ENCODE measurements at places on chromosomes 4 and X. TPM values are rescaled to one million over a fixed set of nuclear protein-coding genes. Genes with fewer than 3 reads are reported as not detected.

- DNase-seq, result no peak
- no peak overlapping the region for H3K27ac ChIP-seq
- H3K36me3 ChIP-seq, result no peaks in the 10 kb centered on the region
- peaks cover 79% of the 10 kb centered on the region for H3K4me1 ChIP-seq
Measured at GRCh38 chr4:7202411-7202810, 10.1 kb downstream of the SORCS2 start.

DNA sequence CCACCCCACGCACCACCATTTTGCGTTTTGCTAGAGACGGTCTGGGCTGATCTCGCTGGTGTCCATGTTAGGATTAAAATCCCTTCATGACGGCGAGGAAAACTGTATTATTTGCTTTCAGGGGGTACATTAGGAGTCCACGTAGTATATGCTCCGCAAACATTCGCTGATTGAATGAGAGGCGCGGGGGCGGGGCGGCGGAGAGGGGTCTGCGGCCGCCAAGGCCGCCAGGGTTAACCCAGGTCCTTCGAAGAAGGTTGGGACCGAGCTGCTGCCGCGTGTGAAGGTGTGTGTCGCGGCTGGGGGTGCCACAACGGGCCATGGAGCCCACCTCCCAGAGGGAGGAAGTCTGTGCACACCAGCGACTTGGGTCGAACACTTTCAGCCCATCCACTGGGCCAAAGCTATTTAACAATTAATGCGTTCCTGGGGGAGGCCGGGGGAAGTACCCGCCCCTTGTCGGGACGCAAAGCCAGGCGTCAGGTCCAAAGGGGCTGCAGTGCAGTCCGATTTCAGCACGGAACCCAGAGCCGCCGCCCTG lies 6.4 kb upstream of the PITX2 start:
- peaks cover 56% of the 10 kb centered on the region for H3K4me1 ChIP-seq
- no peaks in the 10 kb centered on the region for H3K36me3 ChIP-seq
- H3K27ac ChIP-seq, result no peak overlapping the region
- no peak overlapping the region for H3K4me3 ChIP-seq
- no peak for DNase-seq

- H3K36me3 ChIP-seq, result no peaks in the 10 kb centered on the region
- peaks cover 31% of the 10 kb centered on the region for H3K4me1 ChIP-seq
- peak overlapping the region; percentile 80 for H3K27ac ChIP-seq
- no peaks in the 10 kb centered on the region for H3K27me3 ChIP-seq
Measured at GRCh38 chrX:150547375-150548115, 20.9 kb upstream of the MTM1 start.

DNA sequence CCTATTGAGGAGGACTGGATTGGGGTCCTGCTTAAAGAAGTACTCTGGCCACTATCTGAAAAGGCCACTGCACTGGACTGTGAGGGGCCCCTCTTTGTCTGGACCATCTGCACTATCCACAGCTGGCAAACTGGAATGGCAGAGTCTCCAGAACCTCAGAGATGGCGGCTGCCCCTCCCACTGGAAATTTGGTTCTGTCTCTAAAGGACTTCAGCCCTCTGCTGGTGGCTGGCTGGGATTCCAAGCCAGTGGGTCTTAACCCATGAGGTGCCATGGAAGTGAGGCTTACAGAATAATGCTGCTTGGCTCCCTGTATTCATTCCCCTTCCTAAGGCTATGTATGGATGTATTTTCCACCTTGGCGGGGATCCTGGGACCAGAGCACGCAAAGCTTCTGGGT lies 41.6 kb upstream of the CYLC1 start:
- no peak for DNase-seq
- H3K27ac ChIP-seq, result no peak overlapping the region
- H3K27me3 ChIP-seq, result no peaks in the 10 kb centered on the region

DNA sequence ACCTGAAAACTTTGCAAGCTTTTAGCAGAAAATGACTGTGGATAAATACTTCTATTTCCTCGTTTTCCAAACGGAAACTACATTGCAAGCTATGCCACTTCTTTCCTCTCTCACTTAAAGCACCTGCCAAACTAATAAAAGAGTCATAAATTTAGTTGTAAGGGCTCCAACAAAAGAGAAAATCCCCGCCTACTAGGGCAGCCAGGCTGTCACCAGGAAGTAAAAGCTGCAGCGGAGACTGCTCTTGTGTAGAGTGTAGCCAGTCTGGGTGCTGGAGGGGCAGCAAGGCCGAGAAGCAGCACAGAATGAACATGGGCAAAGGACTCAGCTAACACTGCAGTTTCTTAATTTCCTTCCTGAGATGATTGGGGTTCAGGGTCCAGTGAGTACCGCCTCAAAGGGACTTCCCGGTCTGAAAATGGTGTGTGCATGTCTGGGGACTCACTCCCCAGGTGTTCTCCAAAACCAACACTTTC lies 89.3 kb upstream of the MAML3 start:
- H3K27ac ChIP-seq, result peak overlapping the region; percentile 42
- no peaks in the 10 kb centered on the region for H3K36me3 ChIP-seq
- H3K27me3 ChIP-seq, result no peaks in the 10 kb centered on the region

DNA sequence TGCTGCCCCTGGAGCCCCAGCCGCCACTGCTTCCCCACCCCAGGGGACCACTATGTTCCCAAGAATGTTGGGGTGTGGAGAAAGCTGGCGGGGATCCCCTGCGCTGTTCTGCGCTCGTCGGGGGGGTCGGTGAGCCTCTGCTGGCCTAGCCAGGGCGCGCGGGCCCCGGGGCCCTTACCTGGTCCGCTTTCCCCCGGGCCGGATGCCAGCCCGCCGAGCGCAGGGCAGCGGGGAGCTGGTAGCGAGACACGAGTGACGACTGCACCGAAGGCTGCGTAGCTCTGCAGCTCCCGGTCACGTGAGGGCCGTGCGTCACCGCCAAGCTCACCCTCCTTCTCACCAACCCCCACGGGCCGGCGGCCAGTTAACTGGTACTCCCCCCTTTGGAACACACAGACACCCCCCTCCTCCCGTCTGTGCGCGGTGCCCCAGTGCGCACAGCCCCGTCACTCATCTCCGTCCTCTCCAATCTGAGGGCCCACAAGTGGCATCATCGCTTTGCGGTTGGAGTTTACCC lies at the start of gene BEX1:
Gene BEX1, minus strand, starts transcription at position 254 of the 517 bp plus-strand sequence. CDS start 897 bp downstream, outside the sequence.
- H3K36me3 ChIP-seq, result no peaks in the 10 kb centered on the region
- H3K27me3 ChIP-seq, result peaks cover 15% of the 10 kb centered on the region
- no peak for DNase-seq

DNA sequence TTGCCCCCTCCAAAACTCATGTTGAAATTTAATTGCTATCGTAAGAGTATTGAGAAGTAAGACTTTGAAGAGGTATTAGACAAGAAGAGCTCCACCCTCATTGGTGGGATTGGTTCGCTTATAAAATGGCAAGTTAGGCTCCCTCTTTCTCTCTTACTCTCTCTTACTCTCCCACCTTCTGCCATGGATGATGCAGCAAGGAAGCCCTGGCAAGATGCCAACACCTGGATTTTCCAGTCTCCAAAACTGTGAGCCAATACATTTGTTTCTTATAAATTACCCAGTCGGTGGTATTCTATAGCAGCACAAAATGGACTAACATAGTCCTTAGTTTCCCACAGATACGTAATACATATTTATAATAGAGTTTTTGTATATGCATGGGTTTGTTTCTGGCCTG lies 119.4 kb downstream of the DDIT4L start:
- no peaks in the 10 kb centered on the region for H3K27me3 ChIP-seq
- DNase-seq, result no peak
- H3K4me3 ChIP-seq, result no peak overlapping the region
- no peaks in the 10 kb centered on the region for H3K36me3 ChIP-seq
- H3K4me1 ChIP-seq, result no peaks in the 10 kb centered on the region
- H3K27ac ChIP-seq, result no peak overlapping the region

DNA sequence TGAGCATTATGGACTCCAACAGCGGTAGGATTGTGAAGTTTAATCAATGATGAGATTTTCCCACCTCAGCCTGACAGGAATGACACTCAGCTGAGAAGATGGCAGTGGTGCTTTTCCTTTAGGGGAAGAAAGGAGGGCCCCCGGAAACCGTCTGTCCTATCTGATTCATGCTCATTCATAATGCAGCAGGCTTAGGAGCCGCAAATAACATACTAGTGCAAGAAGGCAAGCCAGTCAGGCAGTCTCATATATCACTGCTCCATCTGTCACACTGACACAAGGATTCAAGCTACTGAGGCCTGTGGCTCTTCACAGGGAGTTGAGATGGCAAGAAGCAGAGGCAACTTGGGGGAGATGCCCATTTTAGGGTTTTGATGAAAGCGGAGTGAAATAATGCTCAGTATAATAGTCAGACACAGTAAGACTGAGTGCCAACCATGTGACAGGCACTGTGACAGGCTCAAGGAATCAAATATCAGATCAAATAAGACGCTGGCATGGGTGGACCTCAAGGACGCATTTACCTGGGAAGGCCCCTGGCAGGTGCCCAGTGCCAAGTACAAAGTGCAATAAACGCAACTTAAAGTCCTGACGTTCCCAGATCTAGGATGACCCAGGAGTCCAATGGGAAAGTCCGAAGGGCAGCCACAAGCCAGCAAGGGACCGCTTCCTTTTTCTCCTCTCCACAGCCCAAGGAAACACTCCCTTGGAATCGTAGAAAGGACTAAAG lies 63.4 kb downstream of the FHDC1 start:
- no peaks in the 10 kb centered on the region for H3K4me1 ChIP-seq
- no peak overlapping the region for H3K4me3 ChIP-seq
- H3K36me3 ChIP-seq, result no peaks in the 10 kb centered on the region

GRCh38 chr4:74772106-74772505 lies 22.2 kb downstream of the BTC start:
- no peaks in the 10 kb centered on the region for H3K27me3 ChIP-seq
- no peak overlapping the region for H3K4me3 ChIP-seq
- H3K27ac ChIP-seq, result no peak overlapping the region
- DNase-seq, result no peak
- H3K4me1 ChIP-seq, result peaks cover 4% of the 10 kb centered on the region
- H3K36me3 ChIP-seq, result no peaks in the 10 kb centered on the region

DNA sequence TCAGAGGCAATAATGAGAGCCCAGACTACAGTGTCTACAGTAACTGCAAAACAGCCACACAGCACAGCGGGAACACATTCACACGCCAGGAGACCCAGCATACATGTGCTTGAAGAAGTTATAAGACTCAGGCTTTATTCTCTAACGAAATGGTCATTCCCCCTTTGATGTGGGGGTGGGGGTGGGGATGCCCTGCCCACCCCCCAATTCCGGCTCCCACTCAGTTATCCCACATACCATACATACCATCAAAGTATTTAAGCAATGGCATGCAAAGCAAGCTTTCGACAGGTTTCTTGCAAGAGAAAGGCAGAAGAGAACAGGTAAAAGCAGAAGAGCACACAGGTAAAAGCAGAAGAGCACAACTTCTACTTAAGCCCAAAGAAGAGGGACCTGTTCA lies 3.6 kb downstream of the MECP2 start:
- H3K36me3 ChIP-seq, result no peaks in the 10 kb centered on the region
- peak overlapping the region; percentile 57 for H3K27ac ChIP-seq
- peak overlapping the region; percentile 12 for H3K4me3 ChIP-seq
- peaks cover 4% of the 10 kb centered on the region for H3K4me1 ChIP-seq
- DNase-seq, result no peak
- no peaks in the 10 kb centered on the region for H3K27me3 ChIP-seq

- no peaks in the 10 kb centered on the region for H3K27me3 ChIP-seq
- peak within 1 kb of the TSS; percentile 47 for H3K4me3 ChIP-seq
- peak within 1 kb of the TSS; percentile 41 for H3K27ac ChIP-seq
- H3K4me1 ChIP-seq, result no peaks in the 10 kb centered on the region
- no peaks in the 10 kb centered on the region for H3K36me3 ChIP-seq
Measured at GRCh38 chr4:155666344-155667221, at the start of gene GUCY1A1. GUCY1A1 (plus strand) TSS chr4:155666848; CDS start chr4:155696868, 30,020 bp downstream.

GRCh38 chr4:78310007-78310739 lies 241.4 kb upstream of the ANXA3 start:
- no peaks in the 10 kb centered on the region for H3K36me3 ChIP-seq
- H3K4me3 ChIP-seq, result no peak overlapping the region
- H3K4me1 ChIP-seq, result no peaks in the 10 kb centered on the region
- DNase-seq, result no peak
- H3K27me3 ChIP-seq, result no peaks in the 10 kb centered on the region

GRCh38 chr4:131344761-131345160 lies 1804.3 kb upstream of the PCDH10 start:
- no peaks in the 10 kb centered on the region for H3K27me3 ChIP-seq
- DNase-seq, result no peak

GRCh38 chrX:85994228-85994627 lies 53.1 kb downstream of the CHM start:
- H3K27ac ChIP-seq, result no peak overlapping the region
- no peaks in the 10 kb centered on the region for H3K27me3 ChIP-seq
- no peaks in the 10 kb centered on the region for H3K36me3 ChIP-seq
- no peak overlapping the region for H3K4me3 ChIP-seq
- H3K4me1 ChIP-seq, result peaks cover 13% of the 10 kb centered on the region

- H3K27me3 ChIP-seq, result no peaks in the 10 kb centered on the region
- DNase-seq, result no peak
Measured at GRCh38 chr4:24141836-24142235, 252.0 kb upstream of the PPARGC1A start.

GRCh38 chrX:50180073-50180940 lies 20.5 kb downstream of the AKAP4 start:
- H3K36me3 ChIP-seq, result no peaks in the 10 kb centered on the region
- H3K4me3 ChIP-seq, result no peak overlapping the region
- no peak overlapping the region for H3K27ac ChIP-seq
- H3K4me1 ChIP-seq, result no peaks in the 10 kb centered on the region
- no peaks in the 10 kb centered on the region for H3K27me3 ChIP-seq
- no peak for DNase-seq

- no peak overlapping the region for H3K4me3 ChIP-seq
- no peak overlapping the region for H3K27ac ChIP-seq
- no peaks in the 10 kb centered on the region for H3K4me1 ChIP-seq
- H3K36me3 ChIP-seq, result no peaks in the 10 kb centered on the region
Measured at GRCh38 chrX:25544641-25545040, 528.9 kb upstream of the ARX start.

GRCh38 chr4:155179216-155179615 lies 29.2 kb upstream of the NPY2R start:
- H3K36me3 ChIP-seq, result no peaks in the 10 kb centered on the region
- no peaks in the 10 kb centered on the region for H3K27me3 ChIP-seq
- no peak overlapping the region for H3K4me3 ChIP-seq
- no peak for DNase-seq
- H3K4me1 ChIP-seq, result no peaks in the 10 kb centered on the region

GRCh38 chr4:101983835-101984234 lies 193.3 kb downstream of the BANK1 start:
- H3K27me3 ChIP-seq, result no peaks in the 10 kb centered on the region
- no peaks in the 10 kb centered on the region for H3K36me3 ChIP-seq
- no peak overlapping the region for H3K4me3 ChIP-seq
- DNase-seq, result no peak

- H3K27me3 ChIP-seq, result no peaks in the 10 kb centered on the region
- H3K27ac ChIP-seq, result no peak overlapping the region
- H3K4me3 ChIP-seq, result no peak overlapping the region
- H3K4me1 ChIP-seq, result no peaks in the 10 kb centered on the region
- H3K36me3 ChIP-seq, result no peaks in the 10 kb centered on the region
Measured at GRCh38 chr4:161936625-161937550, 226.9 kb downstream of the FSTL5 start.

SPANXN4 gene
- total RNA-seq, result not detected

HMGB3 gene
- 5.2 TPM for total RNA-seq

PSMD10 gene
- 36.2 TPM for total RNA-seq

OSTC gene
- 50.7 TPM for total RNA-seq

Data from tibial nerve (tissue), 4 donors.